ENCODE measurements at places on chromosomes 6 and 20.

DNA sequence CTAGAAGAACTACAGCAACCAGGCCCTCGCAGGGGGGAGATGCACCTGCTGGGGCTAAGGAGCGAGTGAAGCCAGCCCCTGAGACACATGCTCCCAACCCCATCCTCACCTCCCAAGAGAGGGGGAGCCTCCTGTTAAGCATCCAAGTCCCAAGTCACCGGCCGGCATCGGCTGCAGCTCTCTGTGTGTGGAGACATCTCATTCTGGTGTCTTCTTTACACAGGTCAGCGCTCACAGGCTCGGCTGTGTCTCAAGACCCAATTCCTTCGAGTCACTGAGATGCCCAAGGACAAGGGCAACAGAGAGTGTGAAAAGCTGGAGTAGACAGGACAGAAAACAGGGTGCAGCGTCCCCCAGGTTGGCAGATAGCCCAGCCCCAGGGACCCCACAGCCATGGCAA is 21.1 kb upstream of the MRGBP start:
- DNase-seq, result no peak

DNA sequence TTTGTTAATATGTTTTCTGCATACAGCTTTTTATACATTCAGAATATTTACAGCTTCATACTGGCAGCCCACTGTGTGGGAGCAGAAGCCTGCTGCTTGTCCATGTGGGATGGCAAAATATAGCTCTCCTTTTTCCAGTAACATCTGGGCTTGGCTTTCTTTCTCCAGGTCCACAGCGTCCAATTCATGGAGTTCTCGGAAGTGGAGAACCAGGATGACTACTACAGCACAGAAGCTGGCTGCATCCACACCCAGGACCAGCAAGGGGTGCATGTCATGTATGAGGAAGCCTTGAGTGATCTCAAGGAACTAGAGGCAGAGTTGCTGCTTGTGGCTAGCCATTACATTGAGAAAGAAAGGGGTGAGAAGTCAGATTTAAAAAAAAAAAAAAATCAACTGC is 143.1 kb downstream of the CD164 start:
- DNase-seq, result no peak

DNA sequence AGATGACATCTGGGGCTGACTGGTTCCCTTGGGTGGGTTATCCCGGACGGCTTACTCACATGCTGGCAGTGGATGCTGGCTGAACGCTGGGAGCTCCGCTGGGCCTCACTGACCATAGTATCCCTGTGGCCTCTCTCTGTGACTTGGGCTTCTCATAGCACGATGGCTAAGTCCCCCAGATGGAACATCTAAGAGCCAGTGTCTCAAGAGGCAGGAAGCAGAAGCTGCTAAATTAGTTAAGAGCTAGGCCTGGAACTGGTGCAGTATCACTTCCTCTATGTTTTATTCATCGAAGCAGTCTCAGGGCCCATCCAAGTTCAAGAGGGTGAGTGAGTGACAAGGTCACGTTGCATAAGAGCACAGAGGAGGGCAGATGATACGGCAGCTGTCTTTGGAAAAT is 116.5 kb upstream of the LAMP5 start:
- DNase-seq, result no peak

DNA sequence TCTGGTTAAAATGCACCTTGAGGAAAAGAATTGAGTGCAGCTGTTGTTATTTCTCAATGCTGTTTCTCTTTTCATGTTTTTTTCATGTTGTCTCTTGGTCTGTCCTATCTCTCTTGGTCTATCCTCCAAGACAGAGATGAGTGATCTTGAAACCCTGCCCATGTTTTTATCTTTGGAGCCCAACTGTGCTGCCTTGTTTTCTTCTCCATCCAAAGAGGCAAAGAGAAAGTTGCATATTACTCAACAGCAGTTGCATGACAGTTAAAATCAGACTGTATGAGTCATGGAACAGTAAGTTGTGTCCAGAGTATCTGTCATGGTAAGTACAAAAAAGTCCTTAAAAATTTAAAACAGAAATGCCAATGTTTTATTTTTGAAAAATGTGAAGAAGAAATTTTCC is 26.2 kb downstream of the BCAS1 start:
- DNase-seq, result no peak

GRCh38 chr20:44745122-44745597 is 505 bp upstream of the KCNK15 start:
- DNase-seq, result no peak

- no peak for DNase-seq
Measured at GRCh38 chr6:50305660-50306059, 255.9 kb upstream of the DEFB112 start.

DNA sequence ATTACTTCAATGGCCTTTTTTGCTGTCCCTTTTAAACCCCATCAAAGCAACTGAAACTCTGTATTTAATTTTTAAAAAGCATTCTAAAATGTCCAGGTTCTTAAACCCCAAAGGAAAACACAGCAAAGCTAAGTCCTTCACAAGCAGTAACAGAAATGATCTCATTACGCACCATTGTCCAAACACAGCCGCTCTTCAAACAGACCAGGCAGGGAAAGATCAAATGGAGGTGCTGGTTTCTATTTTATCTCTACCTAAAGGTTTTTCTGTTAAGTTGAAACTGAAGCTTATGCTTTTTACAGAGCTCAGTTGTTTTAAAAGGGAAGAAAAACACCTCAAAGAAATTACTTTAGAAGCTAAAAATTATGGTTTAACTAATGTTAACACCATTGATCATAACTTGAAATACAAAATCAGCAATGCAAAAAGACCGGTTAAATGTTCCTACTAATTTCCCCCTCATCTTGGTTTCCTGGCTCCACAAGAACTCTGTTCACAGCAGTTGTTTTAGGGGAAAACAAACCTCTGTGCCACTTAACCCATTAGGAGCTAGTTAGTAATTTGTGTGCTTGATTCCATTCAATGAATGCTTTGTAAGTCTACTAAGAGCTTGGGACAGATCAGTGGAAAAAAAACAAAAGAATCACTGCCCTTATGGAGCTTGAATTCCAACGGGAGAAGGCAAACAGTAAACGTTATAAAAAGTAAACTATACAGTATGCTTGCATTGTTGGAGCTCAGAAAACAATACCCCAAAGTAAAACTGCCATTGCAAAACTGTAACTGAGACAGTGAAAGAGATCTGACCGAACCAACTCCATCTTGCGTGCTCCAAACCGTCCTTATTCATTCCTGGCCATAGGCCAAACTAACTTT is 87.4 kb downstream of the CD24 start:
- DNase-seq, result no peak

GRCh38 chr20:63409066-63409833 is 48.1 kb upstream of the CHRNA4 start:
- no peak for DNase-seq

DNA sequence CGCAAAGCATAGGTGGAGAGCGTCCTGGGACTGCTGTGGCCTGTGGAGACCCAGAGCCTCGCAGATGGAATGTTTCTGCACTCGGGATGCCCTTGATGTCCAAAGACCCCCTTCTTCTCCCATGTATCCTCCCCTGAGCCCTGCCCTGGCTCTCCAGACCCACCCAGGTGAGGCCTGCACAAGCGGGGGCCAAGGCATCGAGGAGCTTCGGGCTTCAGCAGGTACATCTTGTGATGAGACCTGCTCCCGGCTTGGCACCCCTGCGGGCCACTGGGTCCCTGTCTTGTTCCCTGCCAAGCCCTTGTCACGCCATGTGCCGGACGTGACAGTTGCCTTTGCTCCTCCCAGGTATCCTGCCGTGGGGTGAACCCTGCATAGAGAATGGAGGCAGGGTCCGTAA is 85.2 kb downstream of the RAMACL start:
- DNase-seq, result no peak

DNA sequence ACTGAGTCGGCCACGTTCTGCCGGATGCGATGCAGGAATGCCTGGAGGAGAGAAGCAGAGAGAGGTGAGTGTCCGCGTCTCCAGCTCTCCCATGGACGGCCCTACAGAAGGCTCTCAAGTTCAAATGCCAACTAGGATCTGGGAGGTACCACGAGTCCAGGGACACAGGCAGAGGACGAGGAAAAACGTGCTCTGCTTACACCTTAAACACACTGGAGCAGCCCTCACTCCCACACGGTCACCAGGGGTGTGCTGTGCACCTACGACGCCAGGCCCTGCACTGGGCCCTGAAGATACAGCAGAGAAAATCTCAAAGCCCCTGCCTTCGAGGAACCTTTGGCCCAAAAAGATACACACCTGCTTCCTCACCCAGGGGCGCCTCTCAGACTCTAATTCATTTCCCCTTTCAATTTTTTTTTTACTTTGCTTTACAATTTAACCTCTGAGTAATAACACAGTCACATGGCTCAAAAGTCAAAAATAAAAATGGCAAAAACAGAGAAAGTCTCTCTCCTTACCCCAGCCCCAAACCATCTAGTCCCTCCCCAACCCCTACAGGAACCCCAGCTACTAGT is 79.9 kb downstream of the PREX1 start:
- DNase-seq, result no peak
